ENCODE measurements at places on chromosomes 4 and X.

GRCh38 chrX:24398766-24399165, 38.3 kb downstream of the SUPT20HL1 start:
- DNase-seq: no peak

DNA sequence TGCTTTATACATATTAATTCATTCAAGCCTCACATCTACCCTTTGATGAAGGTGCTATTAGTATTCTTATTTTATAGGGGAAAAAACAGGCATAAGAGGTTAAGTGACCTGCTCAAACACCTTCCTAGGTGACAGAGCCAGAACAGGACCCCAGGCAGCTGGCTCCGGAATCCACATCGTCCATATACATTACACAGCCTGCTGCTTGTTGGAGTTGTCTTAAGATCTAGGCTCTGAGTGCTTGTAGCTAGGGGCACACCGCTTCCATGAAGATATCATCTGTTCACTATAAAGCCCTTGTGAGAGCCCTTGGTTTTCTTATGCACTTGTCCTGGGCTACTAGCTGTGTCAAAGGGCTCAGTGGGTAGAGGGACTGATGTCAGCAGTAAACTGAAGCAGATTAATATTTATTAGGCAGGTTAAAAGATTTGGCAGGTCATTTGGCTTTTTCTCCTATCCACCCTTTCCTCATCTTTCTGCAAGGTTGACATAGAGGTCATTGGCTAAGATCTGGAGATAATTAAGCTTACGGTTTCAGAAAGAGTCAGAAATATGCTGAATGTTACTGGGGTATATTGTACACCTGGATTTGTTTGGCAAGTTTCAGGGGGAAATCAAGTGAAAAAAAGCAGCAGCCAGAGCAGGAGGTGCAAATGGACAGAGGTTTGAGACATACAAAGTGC, 195.4 kb downstream of the SOWAHB start:
- DNase-seq: no peak

DNA sequence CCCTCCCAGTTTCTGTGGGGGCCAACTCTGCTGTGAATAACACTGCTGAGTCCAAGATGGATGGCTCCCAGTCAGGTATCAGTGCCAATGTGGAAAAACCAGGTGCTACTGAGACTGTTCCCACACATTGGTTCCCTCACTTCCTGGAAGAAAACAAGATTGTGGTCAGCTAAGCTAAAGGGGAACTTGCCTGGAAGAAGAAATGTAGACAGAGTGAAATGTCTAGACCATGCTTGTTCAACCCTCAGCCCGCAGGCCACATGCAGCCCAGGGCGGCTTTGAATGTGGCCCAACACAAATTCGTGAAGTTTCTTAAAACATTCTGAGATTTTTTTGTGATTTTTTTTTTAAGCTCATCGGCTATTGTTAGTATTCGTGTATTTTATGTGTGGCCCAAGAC, 28.6 kb upstream of the UTP14A start:
- DNase-seq: no peak

DNA sequence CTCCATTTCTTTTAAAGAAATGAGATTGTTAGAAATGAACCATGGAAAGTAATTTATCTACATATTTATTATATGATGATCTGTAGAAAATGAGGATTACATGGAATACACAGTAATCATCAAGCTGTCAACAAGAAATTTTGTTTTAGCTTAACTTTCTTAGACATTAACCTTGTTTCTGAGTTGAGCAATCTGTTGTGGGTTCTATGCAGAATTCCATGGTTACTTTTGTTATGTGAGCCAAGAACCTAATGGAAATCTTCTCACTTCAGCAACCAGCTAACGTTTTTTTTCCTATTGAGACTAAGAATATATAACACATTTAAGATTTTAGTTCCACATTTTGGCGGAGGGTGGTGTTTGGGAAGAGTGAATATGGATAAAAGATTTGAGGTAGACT, 136.1 kb upstream of the SLC4A4 start:
- no peak for DNase-seq

DNA sequence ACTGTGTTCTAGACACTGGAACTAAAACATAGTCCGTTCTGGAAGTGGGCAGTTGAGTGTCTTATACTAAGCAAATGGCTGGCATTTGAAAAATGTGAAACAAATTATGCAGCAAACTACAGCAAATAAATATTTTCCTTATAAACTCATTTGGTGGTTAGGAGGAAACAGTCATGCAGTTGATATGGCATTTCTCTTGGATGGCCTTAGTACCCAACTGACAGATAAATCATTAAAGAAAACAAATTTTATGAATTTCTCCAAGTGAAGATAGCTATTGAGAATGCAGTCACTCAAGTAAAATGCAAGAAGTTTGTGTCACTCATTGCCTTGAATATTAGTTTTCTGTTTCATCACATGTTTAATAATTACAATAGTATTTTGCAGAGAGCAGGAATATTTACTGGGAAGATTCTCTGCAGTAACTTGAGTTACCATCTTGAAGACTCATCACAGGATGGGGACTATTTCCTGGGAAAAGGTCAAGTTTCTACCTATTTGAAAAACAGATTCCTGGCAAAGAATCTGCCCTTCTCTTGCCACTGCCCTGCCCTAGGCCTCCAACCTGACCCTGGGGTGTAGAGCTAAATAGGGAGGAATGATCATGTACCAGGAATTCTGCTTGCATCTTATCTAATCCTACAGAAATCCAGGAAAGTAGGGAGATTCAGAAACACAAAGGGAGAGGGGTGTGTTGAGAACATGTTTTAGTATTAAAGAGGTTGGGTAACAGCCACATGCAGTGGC, 105.9 kb downstream of the SH3RF1 start:
- no peak for DNase-seq

GRCh38 chr4:141169391-141169790, 36.1 kb upstream of the RNF150 start:
- DNase-seq: no peak

- DNase-seq: no peak
Observed at GRCh38 chrX:30659421-30659820, 6.2 kb downstream of the GK start.

GRCh38 chr4:26035921-26036320, 121.9 kb downstream of the SMIM20 start:
- no peak for DNase-seq

GRCh38 chr4:100317032-100317864, 127.0 kb upstream of the DDIT4L start:
- DNase-seq: no peak

- no peak for DNase-seq
Observed at GRCh38 chr4:82939414-82939813, 38.9 kb downstream of the THAP9 start.

GRCh38 chr4:94944726-94945125, 187.0 kb downstream of the BMPR1B start:
- no peak for DNase-seq

GRCh38 chrX:18875256-18875878, 108.5 kb downstream of the PHKA2 start:
- no peak for DNase-seq

GRCh38 chrX:40544343-40545266, 36.2 kb upstream of the ATP6AP2 start:
- no peak for DNase-seq

DNA sequence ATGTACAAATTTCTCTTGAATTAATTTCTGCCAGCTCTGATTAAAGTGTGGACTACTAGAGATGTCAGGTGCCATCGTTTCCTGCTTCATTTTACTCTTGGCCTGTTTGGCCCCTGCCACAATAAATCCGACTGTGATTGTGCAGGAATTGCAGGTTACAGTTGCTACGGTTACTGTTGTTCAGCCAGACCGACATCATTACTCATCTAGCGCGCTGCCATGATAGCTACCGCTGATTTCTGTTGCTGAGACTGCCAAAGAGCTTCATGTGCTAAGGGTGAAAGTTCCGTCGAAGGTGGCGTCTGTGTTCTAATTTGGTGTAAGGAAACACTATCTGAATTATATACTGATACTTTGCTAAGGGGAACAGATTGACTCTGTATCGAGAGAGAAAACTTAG, 22.1 kb downstream of the SLIT2 start:
- DNase-seq: no peak

- no peak for DNase-seq
Observed at GRCh38 chr4:187276736-187277408, 553.2 kb upstream of the FAT1 start.

DNA sequence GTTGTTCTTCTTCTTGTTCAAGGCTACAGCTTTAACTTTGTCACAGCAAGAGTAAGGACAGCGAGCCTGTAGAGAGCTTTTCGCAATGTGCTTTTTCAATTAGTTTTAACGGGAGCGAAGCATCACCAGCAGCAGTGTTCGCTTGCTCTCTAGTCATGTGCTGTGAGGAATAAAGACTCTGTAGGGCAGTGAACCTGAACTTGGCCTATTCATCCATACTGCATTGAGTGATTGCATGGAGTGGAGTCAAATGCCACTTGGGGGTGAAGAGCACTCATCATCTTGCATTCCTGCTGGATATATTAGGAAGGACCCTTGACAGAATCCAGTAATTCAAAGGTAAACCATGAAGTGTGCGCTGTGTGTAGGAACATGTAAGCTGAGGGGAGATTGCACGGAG, 240.0 kb downstream of the FRMPD4 start:
- DNase-seq: no peak

GRCh38 chr4:122826553-122827257, at the start of gene FGF2:
Gene FGF2, plus strand, starts transcription at chr4:122826831. Its CDS starts 344 bp downstream, at chr4:122827175.
- no peak for DNase-seq

Data from stimulated activated CD4-positive, alpha-beta T cell treated with anti-CD3 and anti-CD28 coated beads, Interleukin-15, amount 100 ng/mL, for 48 hours (primary cell).